Tibial nerve (tissue), 4 donors: ENCODE measurements at places on chromosomes 6 and 20.

GRCh38 chr6:39657355-39658135 lies 67.7 kb downstream of the KIF6 start:
- H3K4me3 ChIP-seq = no peak overlapping the region
- H3K27me3 ChIP-seq = no peaks in the 10 kb centered on the region
- no peaks in the 10 kb centered on the region for H3K4me1 ChIP-seq
- no peak overlapping the region for H3K27ac ChIP-seq
- DNase-seq = no peak
- no peaks in the 10 kb centered on the region for H3K36me3 ChIP-seq

- H3K27ac ChIP-seq = no peak overlapping the region
- H3K36me3 ChIP-seq = no peaks in the 10 kb centered on the region
- no peaks in the 10 kb centered on the region for H3K27me3 ChIP-seq
- DNase-seq = no peak
- no peak overlapping the region for H3K4me3 ChIP-seq
Observed at GRCh38 chr6:135310291-135310690, 129.2 kb downstream of the MYB start.

- H3K27me3 ChIP-seq = no peaks in the 10 kb centered on the region
- no peak overlapping the region for H3K27ac ChIP-seq
- no peaks in the 10 kb centered on the region for H3K36me3 ChIP-seq
- H3K4me1 ChIP-seq = no peaks in the 10 kb centered on the region
- H3K4me3 ChIP-seq = no peak overlapping the region
Observed at GRCh38 chr20:24668791-24669190, 199.4 kb downstream of the SYNDIG1 start.

DNA sequence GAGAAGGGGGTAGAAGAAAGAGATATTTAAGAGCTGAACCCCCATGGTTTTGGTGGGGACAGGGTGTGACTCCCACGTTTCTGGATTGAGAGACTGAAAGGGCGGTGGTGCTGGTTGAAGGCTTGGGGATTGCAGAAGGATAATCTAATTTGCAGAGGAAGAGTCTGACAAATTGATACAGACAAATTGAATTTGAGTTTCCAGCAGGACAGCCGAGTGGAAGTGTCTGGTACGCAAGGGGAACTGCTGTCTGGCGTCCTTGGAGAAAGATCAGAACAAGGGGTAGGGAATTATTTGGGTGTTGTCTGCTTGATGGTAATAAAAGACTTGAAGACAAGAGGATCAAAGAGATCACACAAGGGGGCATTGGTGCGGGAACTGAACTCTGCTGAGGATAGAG lies 40.5 kb upstream of the MDGA1 start:
- H3K36me3 ChIP-seq = no peaks in the 10 kb centered on the region
- H3K27me3 ChIP-seq = peaks cover 24% of the 10 kb centered on the region
- no peak overlapping the region for H3K4me3 ChIP-seq
- H3K4me1 ChIP-seq = no peaks in the 10 kb centered on the region

GRCh38 chr6:83804886-83805285 lies 48.3 kb upstream of the RIPPLY2 start:
- no peak overlapping the region for H3K27ac ChIP-seq
- H3K4me3 ChIP-seq = no peak overlapping the region
- H3K4me1 ChIP-seq = no peaks in the 10 kb centered on the region

GRCh38 chr6:121896771-121897170 lies 461.3 kb downstream of the GJA1 start:
- H3K4me3 ChIP-seq = no peak overlapping the region
- H3K36me3 ChIP-seq = no peaks in the 10 kb centered on the region
- no peak overlapping the region for H3K27ac ChIP-seq
- H3K27me3 ChIP-seq = no peaks in the 10 kb centered on the region
- DNase-seq = no peak

GRCh38 chr6:80425089-80425823 lies 318.8 kb downstream of the BCKDHB start:
- no peak for DNase-seq
- no peaks in the 10 kb centered on the region for H3K4me1 ChIP-seq
- no peaks in the 10 kb centered on the region for H3K27me3 ChIP-seq
- H3K4me3 ChIP-seq = no peak overlapping the region

GRCh38 chr20:31652917-31653396 lies 15.2 kb downstream of the COX4I2 start:
- DNase-seq = no peak
- H3K4me3 ChIP-seq = no peak overlapping the region
- no peaks in the 10 kb centered on the region for H3K27me3 ChIP-seq
- peaks cover 12% of the 10 kb centered on the region for H3K4me1 ChIP-seq
- no peak overlapping the region for H3K27ac ChIP-seq
- no peaks in the 10 kb centered on the region for H3K36me3 ChIP-seq

GRCh38 chr6:152184917-152185574 lies 377.6 kb downstream of the ESR1 start:
- DNase-seq = no peak
- H3K27ac ChIP-seq = no peak overlapping the region
- H3K4me3 ChIP-seq = no peak overlapping the region
- H3K4me1 ChIP-seq = no peaks in the 10 kb centered on the region
- no peaks in the 10 kb centered on the region for H3K36me3 ChIP-seq

DNA sequence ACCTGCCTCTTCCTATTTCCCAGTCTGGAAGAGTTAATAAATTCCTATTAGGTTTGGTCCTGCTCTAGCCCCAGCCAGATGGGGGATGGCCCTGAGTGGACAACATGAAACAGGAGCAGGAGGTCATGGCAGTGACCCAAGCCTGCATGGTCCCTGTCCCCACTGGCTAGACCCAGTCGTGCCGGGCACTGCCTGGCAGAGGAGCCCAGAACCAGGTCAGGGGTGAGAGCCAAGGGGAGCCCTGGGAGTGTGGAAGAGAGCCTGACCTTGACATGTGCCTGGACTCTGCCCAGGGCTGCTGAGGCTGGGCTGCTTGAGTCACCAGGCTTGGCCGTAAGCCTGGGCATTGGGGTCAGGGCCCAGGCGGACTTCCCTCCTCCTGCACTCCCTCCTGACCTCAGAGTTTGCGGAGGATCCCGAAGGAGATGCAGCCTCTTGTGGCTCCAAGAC lies 3.6 kb downstream of the AVP start:
- peak; percentile 9 for DNase-seq
- no peaks in the 10 kb centered on the region for H3K36me3 ChIP-seq
- no peaks in the 10 kb centered on the region for H3K4me1 ChIP-seq
- peaks cover 91% of the 10 kb centered on the region for H3K27me3 ChIP-seq

DNA sequence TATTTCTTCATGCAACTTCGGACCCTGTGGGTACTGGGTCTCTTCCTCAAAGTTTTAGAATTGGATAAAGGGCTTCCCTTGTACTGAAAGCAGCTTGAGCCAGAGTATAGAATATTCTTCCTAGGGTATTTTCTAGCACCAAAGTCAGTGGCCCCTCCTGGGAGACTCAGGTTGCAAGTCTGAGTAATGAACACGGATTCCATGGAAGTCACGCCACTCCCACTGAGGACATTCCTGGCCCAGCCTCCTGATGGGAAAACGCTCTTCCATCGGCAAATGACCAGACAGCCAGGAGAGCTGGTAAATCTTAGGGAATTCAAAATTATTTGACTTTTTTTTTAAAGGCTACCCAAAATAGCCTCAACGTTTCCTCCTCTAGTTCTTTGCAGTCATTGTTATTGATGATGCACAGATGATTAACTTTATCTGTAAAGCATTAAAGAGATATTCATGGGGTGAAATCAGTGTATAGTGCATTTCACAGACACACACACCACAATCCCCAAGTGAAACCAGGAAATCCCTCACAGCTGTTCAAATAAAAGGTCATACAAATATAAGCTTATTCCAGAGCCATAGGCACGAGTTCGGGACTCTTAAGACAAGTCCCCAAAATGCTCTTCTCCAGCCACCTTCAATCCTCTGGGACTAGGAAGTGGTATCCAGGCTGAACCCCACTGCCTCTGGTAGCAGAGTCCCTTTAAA lies 248.8 kb downstream of the SOD2 start:
- H3K27ac ChIP-seq = no peak overlapping the region
- H3K36me3 ChIP-seq = no peaks in the 10 kb centered on the region
- H3K27me3 ChIP-seq = no peaks in the 10 kb centered on the region
- no peak for DNase-seq
